ENCODE measurements at places on chromosomes 7 and 10. TPM values are rescaled to one million over a fixed set of nuclear protein-coding genes. Genes with fewer than 3 reads are reported as not detected.

BTBD16 gene
- total RNA-seq = not detected

SPDYE2B gene
- total RNA-seq = not detected

GPNMB gene
- 38.2 TPM for total RNA-seq

GTPBP4 gene
- total RNA-seq = 34.3 TPM

MPP7 gene
- total RNA-seq = not detected

ATE1 gene
- 14.2 TPM for total RNA-seq

GPR15LG gene
- not detected for total RNA-seq

SOSTDC1 gene
- not detected for total RNA-seq

TLX1 gene
- not detected for total RNA-seq

STAMBPL1 gene
- total RNA-seq = 22.4 TPM

ACTL6B gene
- total RNA-seq = not detected

GRCh38 chr10:114043532-114044246 is at the start of gene ADRB1:
Gene ADRB1, plus strand, starts transcription at chr10:114043866. Its CDS starts 267 bp downstream, at chr10:114044133.
- H3K4me1 ChIP-seq = no peaks in the 10 kb centered on the region
- no peaks in the 10 kb centered on the region for H3K36me3 ChIP-seq
- DNase-seq = peak; percentile 54
- H3K27me3 ChIP-seq = peaks cover 74% of the 10 kb centered on the region

- H3K27me3 ChIP-seq = no peaks in the 10 kb centered on the region
- no peak overlapping the region for H3K4me3 ChIP-seq
- no peak overlapping the region for H3K27ac ChIP-seq
- no peak for DNase-seq
- no peaks in the 10 kb centered on the region for H3K36me3 ChIP-seq
- H3K4me1 ChIP-seq = no peaks in the 10 kb centered on the region
Observed at GRCh38 chr7:3272691-3273141, 28.3 kb upstream of the SDK1 start.

GRCh38 chr10:98414578-98414931 is 427 bp downstream of the PYROXD2 start:
- no peak overlapping the region for H3K27ac ChIP-seq
- H3K36me3 ChIP-seq = no peaks in the 10 kb centered on the region
- H3K27me3 ChIP-seq = no peaks in the 10 kb centered on the region

GRCh38 chr7:22681852-22682657 is 44.9 kb upstream of the IL6 start:
- no peak overlapping the region for H3K4me3 ChIP-seq
- no peak for DNase-seq
- no peaks in the 10 kb centered on the region for H3K4me1 ChIP-seq
- no peaks in the 10 kb centered on the region for H3K36me3 ChIP-seq
- no peaks in the 10 kb centered on the region for H3K27me3 ChIP-seq

DNA sequence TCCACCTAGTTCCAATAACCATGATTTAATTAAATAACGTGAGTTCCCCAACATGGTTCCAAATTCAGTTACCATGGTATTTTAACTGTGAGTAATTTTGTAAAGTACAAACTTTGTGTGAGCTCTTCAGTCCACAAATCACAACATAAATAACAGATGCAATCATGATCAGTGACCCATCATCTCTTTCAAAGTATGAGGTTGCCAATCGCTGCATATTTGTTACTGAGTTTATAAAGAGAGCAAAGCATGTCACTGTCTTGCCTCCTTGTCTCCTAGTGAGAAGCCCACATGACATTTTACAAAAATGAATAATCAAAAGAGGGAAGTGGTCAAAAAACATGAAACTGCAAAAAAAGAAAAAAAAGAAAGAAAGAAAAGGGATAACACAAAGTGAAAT is 69.1 kb upstream of the PDSS1 start:
- H3K36me3 ChIP-seq = no peaks in the 10 kb centered on the region
- no peaks in the 10 kb centered on the region for H3K4me1 ChIP-seq
- H3K4me3 ChIP-seq = no peak overlapping the region
- H3K27ac ChIP-seq = no peak overlapping the region
- DNase-seq = no peak

DNA sequence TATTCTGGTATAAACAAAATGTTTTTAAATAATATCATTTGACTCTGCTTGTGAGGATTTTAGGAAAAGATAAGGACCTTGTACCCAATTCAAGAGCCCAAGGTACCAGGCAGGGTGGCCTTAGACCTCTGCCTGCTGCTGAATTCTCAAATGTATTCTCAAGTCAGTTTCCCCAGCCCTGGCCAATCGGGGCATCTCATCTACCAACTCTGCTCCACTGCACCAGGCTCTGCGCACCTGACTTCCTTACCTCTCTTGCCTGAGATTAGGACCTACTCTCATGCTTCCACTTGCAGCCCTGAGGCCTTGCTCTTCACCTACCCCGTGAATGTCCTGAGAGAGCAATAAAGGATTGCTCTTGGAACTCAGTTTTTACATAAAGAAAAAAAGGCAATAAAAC is 69.6 kb upstream of the EZH2 start:
- H3K4me3 ChIP-seq = no peak overlapping the region
- no peaks in the 10 kb centered on the region for H3K4me1 ChIP-seq
- H3K36me3 ChIP-seq = no peaks in the 10 kb centered on the region
- DNase-seq = no peak
- H3K27me3 ChIP-seq = no peaks in the 10 kb centered on the region

DNA sequence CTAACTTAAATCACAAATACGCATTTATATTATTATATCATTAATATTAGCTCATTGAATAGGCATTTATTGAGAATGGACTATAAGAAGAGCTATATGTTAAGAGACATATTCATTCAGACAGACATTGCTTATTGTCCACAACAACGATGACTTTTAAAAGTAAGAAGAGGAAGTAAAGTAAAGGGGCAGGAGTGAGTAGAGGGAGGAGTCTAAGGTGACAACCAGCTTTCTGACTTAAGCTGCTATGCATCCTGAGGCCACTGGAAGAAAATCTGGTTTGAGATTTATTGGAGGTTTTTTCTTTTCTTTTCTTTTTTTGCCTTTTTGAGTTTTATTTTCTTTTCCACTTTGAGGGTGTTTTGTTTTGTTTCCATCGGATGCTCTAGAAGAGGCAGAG is 723.5 kb downstream of the GRM8 start:
- H3K27me3 ChIP-seq = no peaks in the 10 kb centered on the region
- no peaks in the 10 kb centered on the region for H3K36me3 ChIP-seq
- H3K4me1 ChIP-seq = no peaks in the 10 kb centered on the region

DNA sequence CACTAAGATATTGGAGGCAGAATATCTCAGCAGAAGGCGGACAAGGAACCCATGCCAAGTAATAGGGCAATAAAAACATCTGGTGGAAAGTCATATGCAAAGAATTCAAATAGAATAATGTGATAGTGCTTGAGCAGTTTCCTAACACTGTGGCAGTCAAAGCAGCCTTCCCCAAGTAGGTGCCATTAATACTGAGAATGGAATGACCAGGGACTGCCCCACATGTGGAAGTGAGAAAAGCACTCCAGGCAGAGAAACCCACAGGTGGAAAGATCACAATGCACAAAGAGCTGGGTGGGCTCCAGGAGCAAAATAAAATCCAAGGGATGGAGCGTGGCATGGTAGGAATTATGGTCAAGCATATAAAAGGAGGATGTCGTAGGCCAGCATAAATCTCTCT is 64.4 kb upstream of the NME8 start:
- no peak overlapping the region for H3K4me3 ChIP-seq
- no peak overlapping the region for H3K27ac ChIP-seq
- no peaks in the 10 kb centered on the region for H3K4me1 ChIP-seq
- DNase-seq = no peak

DNA sequence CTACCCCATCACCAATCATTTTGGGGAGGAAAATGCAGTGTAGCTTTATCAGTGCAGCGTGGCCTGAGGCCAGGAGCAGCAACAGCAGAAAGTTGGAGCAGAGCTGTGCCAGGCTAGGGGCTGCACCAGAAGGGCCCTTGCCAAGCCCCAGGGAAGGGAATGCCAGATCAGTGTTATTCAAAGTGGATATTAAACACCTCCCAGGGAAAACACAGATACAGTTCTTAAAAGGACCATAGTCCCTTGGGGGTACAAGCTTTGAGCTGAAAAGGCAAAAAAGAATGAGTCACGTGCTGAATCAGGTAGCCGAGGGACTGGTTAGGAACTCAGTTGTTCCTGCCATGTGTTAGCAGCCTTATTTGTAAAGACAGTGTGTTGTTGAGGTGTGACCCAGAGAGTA is 54.0 kb downstream of the GSDME start:
- DNase-seq = peak; percentile 75
- no peak overlapping the region for H3K4me3 ChIP-seq
- no peaks in the 10 kb centered on the region for H3K27me3 ChIP-seq
- no peak overlapping the region for H3K27ac ChIP-seq

GRCh38 chr10:64867501-64867962 is 1346.3 kb downstream of the REEP3 start:
- DNase-seq = no peak
- H3K36me3 ChIP-seq = no peaks in the 10 kb centered on the region
- no peaks in the 10 kb centered on the region for H3K27me3 ChIP-seq

GRCh38 chr10:31578951-31579350 is 259.9 kb downstream of the ZEB1 start:
- H3K27me3 ChIP-seq = no peaks in the 10 kb centered on the region
- H3K27ac ChIP-seq = no peak overlapping the region
- H3K36me3 ChIP-seq = no peaks in the 10 kb centered on the region
- no peak overlapping the region for H3K4me3 ChIP-seq

- peaks cover 11% of the 10 kb centered on the region for H3K4me1 ChIP-seq
- H3K27ac ChIP-seq = no peak overlapping the region
- DNase-seq = no peak
- no peaks in the 10 kb centered on the region for H3K27me3 ChIP-seq
- no peaks in the 10 kb centered on the region for H3K36me3 ChIP-seq
- no peak overlapping the region for H3K4me3 ChIP-seq
Observed at GRCh38 chr7:138924501-138925225, 56.5 kb downstream of the KIAA1549 start.

GRCh38 chr10:5971315-5971832 is 6.0 kb downstream of the IL15RA start:
- H3K4me3 ChIP-seq = no peak overlapping the region
- H3K4me1 ChIP-seq = peaks cover 4% of the 10 kb centered on the region
- H3K27ac ChIP-seq = no peak overlapping the region
- no peaks in the 10 kb centered on the region for H3K36me3 ChIP-seq

DNA sequence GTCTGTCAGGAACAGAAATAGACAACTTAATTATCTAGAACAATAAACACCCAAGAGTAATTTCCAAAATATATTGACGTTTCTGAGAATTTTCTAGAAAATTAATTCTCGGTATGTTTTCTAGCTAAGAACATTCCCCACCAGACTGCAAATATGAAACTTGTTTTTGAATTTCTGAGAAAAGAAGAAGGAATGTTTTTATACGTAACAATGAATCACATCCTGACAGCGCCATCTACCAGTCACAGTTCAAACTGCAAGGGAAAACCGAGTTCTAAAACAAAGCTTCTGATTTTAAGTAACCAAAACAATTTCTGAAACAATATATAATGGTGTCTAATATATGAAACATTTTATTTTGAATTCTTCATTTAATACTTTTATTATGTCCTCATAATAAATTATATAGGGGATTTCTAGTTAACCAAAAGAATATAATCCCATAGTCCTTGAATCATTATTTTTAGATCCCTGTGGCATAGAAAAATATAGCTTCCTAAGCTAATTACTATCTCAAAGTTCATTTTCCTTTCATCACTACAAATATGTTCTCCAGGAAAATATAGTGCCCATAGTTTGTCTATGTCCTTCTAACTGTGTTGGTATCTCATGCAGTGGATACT is 34.5 kb upstream of the MEOX2 start:
- no peak overlapping the region for H3K4me3 ChIP-seq
- H3K27me3 ChIP-seq = no peaks in the 10 kb centered on the region
- H3K27ac ChIP-seq = no peak overlapping the region
- peak; percentile 47 for DNase-seq
- H3K36me3 ChIP-seq = no peaks in the 10 kb centered on the region
- no peaks in the 10 kb centered on the region for H3K4me1 ChIP-seq

DNA sequence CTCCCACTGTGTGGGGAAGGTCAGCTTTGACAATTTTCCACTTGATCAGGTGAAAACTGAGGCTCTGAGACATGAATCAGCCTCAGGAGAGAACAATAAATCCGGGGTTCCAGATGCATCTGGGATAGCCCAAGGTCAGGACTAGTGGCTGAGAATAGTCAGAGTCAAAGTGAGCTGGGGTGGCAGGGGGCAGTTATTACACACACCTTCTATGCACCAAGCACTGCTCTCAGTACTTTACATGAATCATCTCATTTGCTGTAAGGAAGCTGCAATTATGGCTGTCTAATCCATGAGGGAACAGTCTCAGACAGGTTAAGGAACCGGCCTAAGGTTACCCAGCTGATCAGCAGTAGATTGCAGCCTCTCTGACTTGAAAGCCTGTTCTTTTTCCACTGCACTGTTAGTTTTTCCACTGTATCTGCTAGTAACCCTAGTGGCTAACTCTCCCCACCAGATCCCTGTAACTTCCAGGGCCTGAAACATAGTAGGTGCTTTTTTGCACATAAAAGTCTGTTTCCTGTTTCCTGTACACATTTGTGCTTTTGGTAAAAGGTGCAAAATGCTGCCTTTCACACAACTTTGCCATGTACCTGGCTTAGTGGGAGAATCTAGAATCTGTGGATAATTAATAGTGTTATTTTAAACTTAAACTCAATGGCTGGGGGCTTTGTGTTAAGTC is 125.9 kb downstream of the EMX2 start:
- peak; percentile 29 for DNase-seq
- no peak overlapping the region for H3K27ac ChIP-seq
- no peaks in the 10 kb centered on the region for H3K27me3 ChIP-seq
- H3K36me3 ChIP-seq = no peaks in the 10 kb centered on the region
- H3K4me3 ChIP-seq = no peak overlapping the region

- no peak for DNase-seq
- H3K4me1 ChIP-seq = no peaks in the 10 kb centered on the region
- H3K27me3 ChIP-seq = no peaks in the 10 kb centered on the region
- H3K27ac ChIP-seq = no peak overlapping the region
Observed at GRCh38 chr7:115962340-115962739, 68.2 kb downstream of the TFEC start.

- H3K36me3 ChIP-seq = no peaks in the 10 kb centered on the region
- H3K27ac ChIP-seq = no peak overlapping the region
- no peaks in the 10 kb centered on the region for H3K27me3 ChIP-seq
- DNase-seq = no peak
- no peaks in the 10 kb centered on the region for H3K4me1 ChIP-seq
Observed at GRCh38 chr7:108808549-108809266, 239.0 kb downstream of the DNAJB9 start.

GRCh38 chr10:28367929-28368484 is 65.1 kb upstream of the MPP7 start:
- no peaks in the 10 kb centered on the region for H3K4me1 ChIP-seq
- DNase-seq = no peak
- H3K4me3 ChIP-seq = no peak overlapping the region
- no peaks in the 10 kb centered on the region for H3K36me3 ChIP-seq

Measured in GM23248 (cell line).